ENCODE measurements at places on chromosomes 2 and 18.

- no peak overlapping the region for H3K27ac ChIP-seq
- no peak overlapping the region for H3K4me3 ChIP-seq
- H3K27me3 ChIP-seq, result no peaks in the 10 kb centered on the region
- no peak for DNase-seq
Measured at GRCh38 chr18:4236940-4237663, 218.0 kb downstream of the DLGAP1 start.

GRCh38 chr2:187590175-187590574 is 35.9 kb upstream of the TFPI start:
- no peak overlapping the region for H3K4me3 ChIP-seq
- no peak for DNase-seq
- no peaks in the 10 kb centered on the region for H3K4me1 ChIP-seq
- no peaks in the 10 kb centered on the region for H3K27me3 ChIP-seq
- no peak overlapping the region for H3K27ac ChIP-seq

GRCh38 chr2:172456002-172456401 is 28.6 kb downstream of the ITGA6 start:
- no peak overlapping the region for H3K27ac ChIP-seq
- no peak overlapping the region for H3K4me3 ChIP-seq
- no peaks in the 10 kb centered on the region for H3K36me3 ChIP-seq
- H3K27me3 ChIP-seq, result no peaks in the 10 kb centered on the region
- no peak for DNase-seq

DNA sequence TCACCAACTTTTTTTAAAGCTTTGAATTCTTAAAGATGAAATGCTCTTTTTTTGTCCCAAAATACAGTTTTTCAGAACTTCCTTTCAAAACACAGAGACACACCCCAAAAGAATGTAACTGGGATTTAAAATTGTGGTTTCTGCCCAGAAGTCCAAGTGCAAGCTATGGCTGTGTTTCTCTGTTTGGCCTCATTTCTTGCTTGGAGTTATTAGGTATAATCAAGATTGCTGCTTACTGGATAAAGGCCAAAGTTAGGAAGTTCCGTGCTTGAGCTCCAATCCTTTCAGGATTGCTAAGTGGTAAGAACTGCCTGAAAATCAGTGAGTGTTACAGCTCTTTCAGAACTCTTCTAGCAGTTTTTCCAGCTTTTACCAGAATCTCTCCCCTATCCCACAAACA is 16.9 kb downstream of the ZBTB7C start:
- DNase-seq, result no peak
- no peaks in the 10 kb centered on the region for H3K4me1 ChIP-seq
- H3K36me3 ChIP-seq, result no peaks in the 10 kb centered on the region
- no peak overlapping the region for H3K27ac ChIP-seq
- no peak overlapping the region for H3K4me3 ChIP-seq

- no peak for DNase-seq
- no peaks in the 10 kb centered on the region for H3K4me1 ChIP-seq
- H3K36me3 ChIP-seq, result no peaks in the 10 kb centered on the region
- H3K27ac ChIP-seq, result no peak overlapping the region
- no peak overlapping the region for H3K4me3 ChIP-seq
Measured at GRCh38 chr2:152359573-152360363, 24.8 kb downstream of the FMNL2 start.

DNA sequence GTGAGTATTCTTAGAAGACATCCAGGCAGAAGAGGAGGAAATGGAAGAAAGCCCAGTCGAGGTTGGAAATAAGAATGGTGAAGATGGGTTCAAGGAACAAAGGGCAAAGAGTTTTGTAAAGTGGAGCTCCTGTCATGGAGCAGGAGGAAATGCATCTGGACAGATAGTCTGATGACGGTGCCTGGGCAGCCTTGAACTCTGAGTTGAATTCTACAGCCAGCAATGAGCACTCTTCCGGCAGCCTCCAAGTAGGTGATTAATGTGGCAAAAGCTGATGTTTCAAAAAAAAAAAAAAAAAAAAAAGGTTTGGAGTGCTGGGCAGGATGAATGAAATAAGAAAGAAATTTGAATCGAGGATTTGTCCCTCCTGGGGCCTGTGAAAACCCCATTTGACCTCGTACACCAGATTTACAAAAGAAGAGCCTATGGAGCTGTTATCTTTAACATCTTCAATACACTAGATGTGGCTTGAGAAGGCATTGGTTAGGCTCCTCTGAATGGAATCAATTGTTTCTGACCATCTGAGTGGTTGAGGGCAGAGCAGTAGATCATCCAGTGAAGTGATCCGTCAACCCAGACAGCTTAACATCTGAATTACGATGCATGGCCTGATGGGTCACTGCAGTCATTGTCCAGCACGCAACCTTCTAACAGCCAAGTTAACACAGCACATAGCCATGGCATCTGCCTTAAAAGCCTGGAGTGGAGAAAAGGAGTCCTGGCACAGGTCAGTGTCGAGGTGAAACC is 449.7 kb downstream of the TXNL1 start:
- no peaks in the 10 kb centered on the region for H3K27me3 ChIP-seq
- no peaks in the 10 kb centered on the region for H3K36me3 ChIP-seq
- H3K4me1 ChIP-seq, result no peaks in the 10 kb centered on the region
- H3K4me3 ChIP-seq, result no peak overlapping the region
- no peak for DNase-seq

- peaks cover 34% of the 10 kb centered on the region for H3K27me3 ChIP-seq
- no peak for DNase-seq
- H3K27ac ChIP-seq, result no peak overlapping the region
- no peaks in the 10 kb centered on the region for H3K36me3 ChIP-seq
- no peaks in the 10 kb centered on the region for H3K4me1 ChIP-seq
Measured at GRCh38 chr2:95069465-95069864, 44.0 kb downstream of the MAL start.

GRCh38 chr2:190578158-190579057 is 43.9 kb upstream of the NEMP2 start:
- peaks cover 44% of the 10 kb centered on the region for H3K4me1 ChIP-seq
- H3K27ac ChIP-seq, result peak overlapping the region; percentile 8
- no peak overlapping the region for H3K4me3 ChIP-seq
- H3K27me3 ChIP-seq, result no peaks in the 10 kb centered on the region

DNA sequence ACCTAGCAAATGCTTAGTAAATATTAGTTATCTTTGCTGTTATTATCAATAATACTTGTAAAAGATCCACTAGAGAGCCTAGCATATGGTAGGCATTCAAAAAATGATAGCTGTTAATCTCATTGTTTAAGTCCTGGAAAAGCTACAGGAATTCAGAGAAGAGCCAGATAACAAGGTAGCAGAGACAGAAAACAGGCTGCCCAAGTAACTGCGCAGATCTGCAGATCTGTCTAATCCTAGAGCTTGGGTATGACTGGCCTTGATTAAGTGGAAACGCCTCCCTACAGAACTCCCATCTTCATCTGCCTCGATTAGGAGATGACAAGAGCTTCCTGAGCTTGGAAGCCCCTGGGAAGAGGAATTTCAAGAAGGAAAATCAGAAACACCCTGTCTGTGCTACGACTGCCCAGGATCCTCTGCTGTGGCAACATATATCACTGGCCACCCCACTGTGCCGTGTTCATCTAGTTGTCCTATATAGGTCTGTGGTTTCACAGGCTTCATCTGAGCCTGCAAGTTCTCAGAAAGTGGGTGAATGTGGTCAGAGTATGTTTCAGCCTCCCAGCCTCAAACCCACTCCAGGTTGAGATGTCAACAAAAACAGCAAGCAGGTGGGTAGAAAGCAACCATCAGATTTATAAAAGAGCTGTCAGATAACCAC is 151.5 kb upstream of the PKDCC start:
- DNase-seq, result no peak
- H3K4me3 ChIP-seq, result no peak overlapping the region
- H3K27ac ChIP-seq, result no peak overlapping the region
- H3K36me3 ChIP-seq, result no peaks in the 10 kb centered on the region

DNA sequence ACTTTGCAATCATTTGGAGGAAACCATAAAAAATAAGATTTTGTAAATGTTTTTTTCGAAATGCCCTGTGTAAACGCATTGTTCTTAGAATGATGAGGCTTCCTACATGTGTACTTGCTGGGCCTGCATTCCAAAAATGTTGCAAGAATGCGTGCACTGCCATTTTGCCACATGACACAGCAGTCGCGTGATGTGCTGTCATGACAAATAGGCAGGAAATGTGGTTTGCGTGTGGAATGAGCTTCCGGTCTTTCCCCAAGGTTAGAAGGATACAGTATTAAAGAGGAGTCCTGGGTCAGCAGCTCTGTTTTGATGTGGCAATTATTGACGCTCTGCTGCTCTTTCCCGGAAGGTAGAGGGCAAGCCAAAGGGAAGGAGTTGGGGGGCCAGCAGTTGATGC is 18.1 kb upstream of the SERPINB2 start:
- H3K27me3 ChIP-seq, result no peaks in the 10 kb centered on the region
- H3K4me1 ChIP-seq, result no peaks in the 10 kb centered on the region
- H3K4me3 ChIP-seq, result no peak overlapping the region
- peak overlapping the region; percentile 71 for H3K27ac ChIP-seq
- no peak for DNase-seq

DNA sequence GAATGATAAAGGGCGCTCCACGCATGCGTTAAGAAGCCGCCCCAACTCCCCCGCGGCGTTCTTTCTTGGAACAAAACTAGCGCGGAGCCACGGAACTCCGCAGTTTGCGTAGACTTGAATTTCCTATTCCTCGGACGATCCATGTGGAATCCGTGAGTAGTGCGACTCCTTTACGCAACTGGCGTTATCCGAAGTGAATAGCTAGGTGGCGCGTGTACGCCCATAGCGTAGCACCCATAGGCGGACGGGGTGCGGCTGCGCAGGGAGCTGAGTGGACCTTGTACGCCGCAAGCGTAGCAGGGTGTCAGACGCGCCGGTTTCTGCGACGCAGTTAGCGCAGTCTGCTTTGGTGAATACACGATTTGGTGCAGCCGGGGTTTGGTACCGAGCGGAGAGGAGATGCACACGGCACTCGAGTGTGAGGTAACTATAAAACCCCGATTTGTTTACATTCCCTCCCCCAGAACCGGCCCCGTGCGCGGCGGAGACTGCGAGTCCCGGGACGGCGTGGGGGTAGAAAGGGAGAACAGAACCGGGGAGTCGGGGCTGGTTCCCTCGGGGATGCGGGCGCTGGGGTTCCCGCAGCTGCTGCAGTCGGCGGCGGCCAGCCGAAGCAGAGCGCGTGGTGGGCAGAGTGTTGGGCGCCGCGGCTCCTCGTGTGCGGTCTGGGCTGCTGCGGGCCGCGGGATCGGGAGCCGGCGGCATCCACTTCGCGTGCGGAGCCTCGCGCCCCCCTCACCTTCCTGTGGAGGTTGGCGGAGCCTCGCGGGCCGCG is at the start of gene SLC39A10:
SLC39A10 (plus strand) TSS at position 368 of the 775 bp plus-strand sequence. CDS start 22,817 bp downstream, outside the sequence.
- peak within 1 kb of the TSS; percentile 94 for H3K4me3 ChIP-seq
- no peaks in the 10 kb centered on the region for H3K36me3 ChIP-seq
- peak within 1 kb of the TSS; percentile 99 for H3K27ac ChIP-seq
- peaks cover 34% of the 10 kb centered on the region for H3K4me1 ChIP-seq
- DNase-seq, result peak; percentile 96

GRCh38 chr2:230589025-230589424 is 123.6 kb upstream of the CAB39 start:
- no peaks in the 10 kb centered on the region for H3K4me1 ChIP-seq
- DNase-seq, result no peak
- no peaks in the 10 kb centered on the region for H3K36me3 ChIP-seq
- no peak overlapping the region for H3K4me3 ChIP-seq
- H3K27me3 ChIP-seq, result peaks cover 6% of the 10 kb centered on the region
- H3K27ac ChIP-seq, result no peak overlapping the region

DNA sequence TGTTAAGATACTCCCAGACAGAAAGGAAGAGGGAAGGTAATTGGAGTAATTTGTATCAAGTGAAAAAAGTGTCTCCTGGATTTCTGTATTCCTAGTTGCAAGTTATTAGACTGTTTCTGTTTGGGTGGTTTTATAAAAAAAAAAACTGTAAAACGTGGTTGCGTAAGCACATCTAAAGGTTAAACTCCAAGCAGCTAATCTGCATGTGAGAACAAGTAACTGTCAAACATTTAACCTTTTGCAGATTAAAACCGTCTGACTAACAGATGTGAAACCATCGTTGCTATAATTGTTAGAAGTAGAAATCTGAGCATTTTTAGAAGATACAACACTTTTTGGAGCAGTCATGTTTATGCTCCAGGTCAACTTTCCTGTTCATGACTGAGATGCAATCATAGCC is 72.3 kb downstream of the AFF3 start:
- H3K4me3 ChIP-seq, result no peak overlapping the region
- DNase-seq, result no peak
- H3K27ac ChIP-seq, result no peak overlapping the region
- no peaks in the 10 kb centered on the region for H3K36me3 ChIP-seq

- H3K4me1 ChIP-seq, result peaks cover 9% of the 10 kb centered on the region
- no peak for DNase-seq
- H3K27ac ChIP-seq, result no peak overlapping the region
- no peaks in the 10 kb centered on the region for H3K27me3 ChIP-seq
- no peaks in the 10 kb centered on the region for H3K36me3 ChIP-seq
Measured at GRCh38 chr2:134225173-134225572, 28.7 kb upstream of the MGAT5 start.

- no peak for DNase-seq
- no peaks in the 10 kb centered on the region for H3K27me3 ChIP-seq
- H3K4me3 ChIP-seq, result no peak overlapping the region
Measured at GRCh38 chr2:150931451-150931850, 330.2 kb downstream of the RBM43 start.

GRCh38 chr2:100317634-100318033 is 4.7 kb downstream of the LONRF2 start:
- DNase-seq, result no peak
- peaks cover 14% of the 10 kb centered on the region for H3K27me3 ChIP-seq
- H3K4me3 ChIP-seq, result no peak overlapping the region
- no peak overlapping the region for H3K27ac ChIP-seq

DNA sequence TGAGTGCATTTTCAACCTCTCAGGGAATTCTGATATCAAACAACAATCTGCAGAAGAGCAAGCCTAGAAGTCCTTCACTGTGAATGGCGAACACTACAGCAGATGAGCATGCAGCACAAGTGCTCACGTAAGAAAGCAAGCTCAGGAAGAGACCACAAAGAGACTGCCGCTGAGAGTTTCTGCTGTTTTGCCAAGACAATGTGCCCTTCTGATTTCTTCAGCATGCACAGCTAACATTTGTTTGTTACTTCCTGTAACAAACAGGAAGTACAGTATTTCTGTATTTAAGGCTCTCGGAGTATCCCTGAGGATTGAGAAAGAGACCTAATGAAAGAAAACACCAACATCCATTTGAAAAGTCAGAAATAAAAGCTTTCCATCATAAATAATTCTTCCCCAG is 45.9 kb downstream of the MBOAT2 start:
- H3K4me3 ChIP-seq, result no peak overlapping the region
- H3K36me3 ChIP-seq, result no peaks in the 10 kb centered on the region
- no peak overlapping the region for H3K27ac ChIP-seq

DNA sequence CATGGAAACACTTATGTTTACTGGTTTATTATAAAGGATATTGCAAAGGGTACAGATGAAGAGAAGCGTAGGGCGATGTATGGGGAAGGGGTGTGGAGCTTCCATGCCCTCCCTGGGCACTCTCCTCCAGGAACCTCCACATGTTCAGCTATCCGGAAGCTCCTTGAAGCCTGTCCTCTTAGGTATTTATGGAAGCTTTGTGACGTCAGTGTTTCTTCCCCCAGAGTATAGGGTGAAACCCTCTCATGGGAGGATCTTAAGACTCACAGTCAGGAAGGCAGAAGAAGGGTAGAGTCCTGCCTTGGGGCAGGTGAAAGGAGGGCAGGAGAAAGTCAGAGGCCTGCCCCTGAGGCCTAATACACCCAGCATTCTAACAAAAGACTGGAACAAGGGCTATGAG is 61.3 kb upstream of the CREB1 start:
- no peak overlapping the region for H3K27ac ChIP-seq
- DNase-seq, result no peak
- peaks cover 11% of the 10 kb centered on the region for H3K4me1 ChIP-seq
- no peaks in the 10 kb centered on the region for H3K27me3 ChIP-seq

GRCh38 chr2:233353769-233354499 is at the start of gene DGKD:
Gene DGKD, plus strand, starts transcription at chr2:233354494. Its CDS starts 25 bp downstream, at chr2:233354519.
- H3K4me1 ChIP-seq, result no peaks in the 10 kb centered on the region
- DNase-seq, result peak; percentile 75
- no peaks in the 10 kb centered on the region for H3K27me3 ChIP-seq
- no peaks in the 10 kb centered on the region for H3K36me3 ChIP-seq

Data from heart right ventricle (tissue), 16 donors.